ENCODE measurements at places on chromosomes 2 and 18. TPM values are rescaled to one million over a fixed set of nuclear protein-coding genes. Genes with fewer than 3 reads are reported as not detected.

Gene FOXD4L1
- 0.15 TPM for total RNA-seq

Gene SULT1C3
- total RNA-seq = not detected

Gene COLEC12
- total RNA-seq = 4.0 TPM

Gene GALR1
- total RNA-seq = not detected

Gene AQP12B
- total RNA-seq = not detected

Gene KLF7
- total RNA-seq = 8.9 TPM

Gene CCBE1
- not detected for total RNA-seq

Gene SCN1A
- total RNA-seq = not detected

Gene KCNIP3
- 2.0 TPM for total RNA-seq

Gene TUBA4B
- total RNA-seq = not detected

Gene AMER3
- not detected for total RNA-seq

Gene RIT2
- not detected for total RNA-seq

Gene MC2R
- 0.48 TPM for total RNA-seq

Gene IL1RL2
- 0.74 TPM for total RNA-seq

Gene MYCN
- 0.36 TPM for total RNA-seq

Gene NYAP2
- total RNA-seq = 3.9 TPM

Gene GTF2A1L
- not detected for total RNA-seq

Gene CCT4
- 132 TPM for total RNA-seq

Gene GDF7
- total RNA-seq = 0.05 TPM

Gene ACADL
- total RNA-seq = 7.8 TPM

Gene ERICH2
- total RNA-seq = not detected

Gene GALM
- 3.6 TPM for total RNA-seq

Gene SGPP2
- 0.19 TPM for total RNA-seq

Gene TBC1D8
- 89.1 TPM for total RNA-seq

Gene TMEM17
- total RNA-seq = 0.57 TPM

Gene ICOS
- not detected for total RNA-seq

Gene CRYBA2
- not detected for total RNA-seq

Gene REG3A
- not detected for total RNA-seq

Gene RBKS
- 3.9 TPM for total RNA-seq

Gene DNAJC5G
- total RNA-seq = not detected

Gene DPYSL5
- not detected for total RNA-seq

Gene NCL
- 632 TPM for total RNA-seq

Gene CCDC74A
- not detected for total RNA-seq

Gene FMNL2
- total RNA-seq = 11.0 TPM

Gene CYP27C1
- total RNA-seq = 0.21 TPM

Gene SSB
- 37.9 TPM for total RNA-seq

Gene TMEM37
- 1.7 TPM for total RNA-seq

Gene EXOC6B
- 14.1 TPM for total RNA-seq

Gene GCKR
- total RNA-seq = not detected

Gene MATN3
- not detected for total RNA-seq

Gene CYP27A1
- total RNA-seq = 46.8 TPM

Gene CDKL4
- not detected for total RNA-seq

Gene CXCR1
- 0.69 TPM for total RNA-seq

Gene BCL11A
- 0.66 TPM for total RNA-seq

Gene OTX1
- not detected for total RNA-seq

Gene TCF4
- total RNA-seq = 36.8 TPM

Gene SPP2
- total RNA-seq = not detected

Gene KLF11
- 17.0 TPM for total RNA-seq

Gene PDCL3
- total RNA-seq = 31.2 TPM

Gene GNLY
- 20.0 TPM for total RNA-seq

Gene GKN2
- not detected for total RNA-seq

Gene ALPI
- total RNA-seq = not detected

Gene SERPINB3
- not detected for total RNA-seq

Gene TNFAIP6
- 0.32 TPM for total RNA-seq

Gene TCF7L1
- 6.2 TPM for total RNA-seq
